ENCODE measurements at places on chromosomes 2 and 18.
A peak's percentile ranks its signal among the peaks of the same experiment; 100 is the strongest.

- DNase-seq, result peak; percentile 56
These were observed 282.5 kb downstream of the CLIP4 start for GRCh38 chr2:29397713-29398112.

GRCh38 chr2:164922134-164922533 is 33.2 kb downstream of the SLC38A11 start:
- no peak for DNase-seq

- DNase-seq, result no peak
These were observed 70.3 kb downstream of the TMEM17 start for GRCh38 chr2:62435720-62436119.

- no peak for DNase-seq
These were observed 37.5 kb upstream of the ZNF385B start for GRCh38 chr2:179898873-179899272.

DNA sequence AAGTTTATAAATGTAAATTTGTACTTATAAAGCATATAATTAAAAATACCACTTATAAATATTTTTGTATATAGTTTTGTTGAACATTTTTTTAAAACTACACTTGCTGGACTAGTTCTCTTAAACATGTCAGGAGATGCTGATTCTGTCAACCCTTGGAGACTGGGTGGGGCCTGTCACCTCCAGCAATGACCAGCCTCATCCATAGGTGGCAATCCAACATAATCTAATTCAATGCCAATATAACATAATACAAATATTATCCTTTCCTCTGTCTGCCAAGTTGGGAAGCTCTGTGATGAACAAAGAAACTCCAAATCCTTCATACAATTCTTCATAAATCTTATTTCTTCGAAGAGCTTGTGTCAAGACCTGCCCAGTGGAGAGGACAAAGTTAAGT is 140.4 kb downstream of the RBMS1 start:
- no peak for DNase-seq

GRCh38 chr2:85753035-85753524 is 711 bp upstream of the ATOH8 start:
- no peak for DNase-seq

DNA sequence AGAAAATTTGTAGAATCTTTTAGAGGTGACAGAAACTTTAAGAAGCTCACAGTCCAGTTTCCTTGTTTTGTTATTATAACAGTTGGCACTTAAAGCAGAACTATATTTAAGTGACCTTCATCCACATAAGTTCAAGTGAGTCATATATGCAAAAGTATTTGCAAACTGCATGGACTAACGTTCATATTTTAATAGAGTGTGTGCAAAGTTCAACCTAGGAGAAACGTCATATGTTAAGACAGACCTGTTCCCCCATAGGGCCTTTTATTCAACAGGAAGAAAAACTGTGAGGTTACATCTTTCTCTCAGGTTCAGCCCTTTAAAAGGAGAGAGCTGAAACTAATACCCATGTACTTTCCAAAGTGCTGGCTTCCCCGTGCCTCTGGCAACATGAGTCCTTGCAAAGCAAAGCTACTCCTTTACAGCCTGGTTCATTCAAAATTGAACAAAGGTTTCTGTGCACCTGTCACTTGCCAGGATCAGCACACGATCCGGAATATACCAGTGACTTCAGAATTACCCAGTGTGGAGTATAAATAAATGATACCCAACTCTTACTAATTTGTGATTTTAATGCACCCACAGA is 280.0 kb upstream of the RAB12 start:
- no peak for DNase-seq

DNA sequence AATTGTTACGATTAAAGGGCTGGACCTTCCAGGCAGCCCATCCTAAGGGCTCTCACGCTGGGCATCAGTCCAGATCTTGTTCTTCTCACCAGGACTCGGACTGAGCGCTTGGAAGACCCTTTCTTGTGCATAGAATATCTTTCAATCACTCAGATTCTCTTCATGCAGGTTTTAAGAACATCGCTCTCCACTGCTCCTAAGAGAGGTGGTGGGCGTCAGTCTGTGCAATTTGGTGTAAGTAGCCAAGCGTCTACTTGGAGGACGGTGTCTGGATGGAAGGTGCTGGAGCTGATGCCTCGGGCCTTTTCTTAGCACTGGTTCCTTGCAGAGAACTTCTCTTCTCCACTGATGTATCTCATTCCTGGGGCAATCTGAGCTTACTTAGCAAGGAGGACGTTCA is 68.7 kb downstream of the ASB1 start:
- DNase-seq, result no peak

DNA sequence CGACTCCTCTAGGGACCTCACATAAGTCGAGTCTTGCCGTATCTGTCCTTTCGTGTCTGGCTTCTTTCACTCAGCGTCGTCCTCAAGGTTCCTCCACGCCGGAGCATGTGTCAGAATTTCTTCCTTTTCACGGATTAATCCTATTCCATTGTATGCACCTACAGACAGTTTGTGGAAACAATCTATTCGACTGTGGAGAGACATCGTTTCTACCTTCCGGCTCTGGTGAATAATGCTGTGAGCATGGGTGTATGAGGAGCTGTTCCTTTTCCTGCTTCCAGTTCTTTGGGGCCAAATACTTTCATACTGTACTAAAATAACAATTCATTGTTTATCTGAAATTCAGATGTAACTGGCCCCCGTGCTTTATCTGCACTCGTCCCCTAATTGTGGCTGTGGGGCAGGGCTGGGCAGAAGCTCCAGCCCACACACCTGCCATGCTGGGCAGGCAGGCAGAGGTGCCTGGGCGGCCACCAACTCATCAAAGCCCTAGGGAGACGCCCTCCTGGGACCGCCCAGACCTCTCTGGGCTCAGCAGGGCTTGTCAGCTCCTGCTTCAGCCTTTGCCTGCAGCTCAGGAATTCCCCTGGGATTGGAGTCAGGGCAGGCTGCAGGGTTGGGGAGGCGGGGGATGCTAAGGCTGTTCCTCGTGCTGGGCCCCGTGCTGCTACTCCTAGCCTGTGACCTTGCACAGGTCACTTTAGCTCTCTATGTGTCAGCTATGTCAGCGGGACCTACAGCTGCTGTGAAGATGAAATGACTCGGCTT is 14.5 kb downstream of the GPC1 start:
- peak; percentile 70 for DNase-seq

DNA sequence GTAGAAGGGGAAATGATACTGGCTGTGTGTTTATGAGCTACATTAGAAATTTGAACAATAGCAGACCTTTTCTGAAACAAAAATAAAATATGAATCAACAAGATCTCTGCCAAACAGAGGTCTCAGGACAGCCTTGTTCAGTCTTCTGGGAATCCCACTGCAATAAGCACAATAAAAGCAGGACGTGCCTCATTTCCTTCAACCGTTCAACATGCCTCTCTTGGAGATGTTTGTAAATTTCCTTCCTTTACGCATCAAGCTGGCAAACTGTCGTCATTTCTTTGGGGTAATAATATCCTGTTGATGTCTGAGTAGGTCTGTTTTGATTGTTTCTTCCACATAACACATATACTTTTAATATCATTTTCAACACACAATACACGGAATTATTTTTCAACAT is 77.2 kb downstream of the TCF4 start:
- DNase-seq, result peak; percentile 42

GRCh38 chr2:45852450-45853150 is 201.1 kb downstream of the PRKCE start:
- DNase-seq, result no peak

DNA sequence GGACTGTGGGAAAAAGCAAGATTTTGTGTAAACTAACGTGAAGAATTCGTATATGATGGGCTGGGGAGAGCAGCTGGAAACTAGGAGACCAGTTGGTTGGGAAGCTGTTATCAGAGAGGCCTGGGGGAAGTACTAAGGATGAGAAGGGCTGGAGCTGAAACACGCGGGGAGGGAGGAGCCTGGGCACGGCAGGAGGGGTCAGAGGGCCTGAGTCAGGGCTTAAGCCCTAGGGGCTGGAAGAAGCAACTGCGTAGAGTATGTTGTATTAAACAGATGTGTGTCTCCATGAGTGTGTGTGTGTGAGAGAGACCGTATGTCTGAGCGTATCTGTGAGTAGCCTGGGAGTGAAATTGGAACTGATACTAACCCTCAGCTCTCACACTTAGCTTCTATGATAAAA is 8.4 kb downstream of the POMC start:
- peak; percentile 49 for DNase-seq

GRCh38 chr2:62706721-62707521 is 1.4 kb downstream of the EHBP1 start:
- peak; percentile 58 for DNase-seq

- no peak for DNase-seq
These were observed 53.5 kb upstream of the TCF4 start for GRCh38 chr18:55641486-55641885.

DNA sequence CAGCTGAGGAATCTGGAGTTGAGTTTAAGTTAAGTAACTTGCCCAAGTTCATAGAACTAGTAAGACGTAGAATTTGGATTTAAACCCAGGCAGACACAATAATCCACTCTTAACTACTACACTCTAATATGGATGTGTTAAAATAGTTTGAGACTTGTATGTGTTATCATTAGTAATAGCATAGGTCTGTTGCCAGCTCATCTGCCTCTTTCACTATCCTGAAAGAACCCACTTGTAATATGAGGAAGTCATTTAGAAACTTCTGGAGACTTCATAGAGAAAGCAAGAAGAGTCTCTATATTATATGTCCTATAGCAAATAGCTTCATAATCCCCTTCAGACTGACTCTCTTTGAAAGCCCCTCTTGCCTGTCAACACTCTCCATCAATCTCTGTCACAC is 43.0 kb upstream of the ACADL start:
- DNase-seq, result no peak

GRCh38 chr2:195202163-195202845 is 454.7 kb upstream of the SLC39A10 start:
- no peak for DNase-seq

DNA sequence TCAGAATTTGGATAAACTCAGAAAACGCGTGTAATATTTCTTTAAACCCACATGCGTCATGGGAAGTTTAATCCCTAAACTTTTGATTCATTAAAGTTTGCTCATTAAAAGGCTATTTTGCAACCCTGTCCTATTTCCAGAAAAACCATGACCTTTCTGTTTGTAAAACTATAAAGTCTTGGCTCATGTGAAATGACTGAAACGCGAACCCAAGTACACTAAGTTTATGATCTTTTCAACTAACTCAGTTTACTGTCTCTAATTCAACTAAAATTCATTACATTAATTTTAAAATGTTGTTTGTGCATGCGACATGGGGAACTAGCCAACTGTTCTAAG is 3.9 kb upstream of the RPL31 start:
- DNase-seq, result no peak

DNA sequence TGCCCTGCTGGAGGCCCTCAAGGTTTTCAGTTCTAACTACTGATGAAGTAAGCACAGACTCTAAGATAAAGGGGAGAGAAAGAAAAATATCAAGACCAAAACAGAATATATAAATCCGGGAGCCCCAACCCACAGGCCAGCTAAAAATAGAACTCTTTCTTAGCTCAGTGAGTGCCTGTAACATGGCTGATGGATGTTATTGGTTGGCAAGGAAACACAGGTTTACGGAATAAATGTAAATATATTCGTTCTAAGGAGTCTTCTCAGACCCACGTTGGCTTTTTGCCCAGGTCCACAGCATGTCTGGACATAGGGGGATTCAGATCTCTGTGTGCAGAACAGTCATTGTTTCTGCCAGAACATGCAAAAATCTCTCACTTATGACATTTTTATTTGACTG is 139.0 kb upstream of the SERPINE2 start:
- peak; percentile 61 for DNase-seq

- no peak for DNase-seq
These were observed 480.0 kb downstream of the RIT2 start for GRCh38 chr18:42635378-42636048.

- no peak for DNase-seq
These were observed 31.4 kb downstream of the ARL5A start for GRCh38 chr2:151796774-151797173.

DNA sequence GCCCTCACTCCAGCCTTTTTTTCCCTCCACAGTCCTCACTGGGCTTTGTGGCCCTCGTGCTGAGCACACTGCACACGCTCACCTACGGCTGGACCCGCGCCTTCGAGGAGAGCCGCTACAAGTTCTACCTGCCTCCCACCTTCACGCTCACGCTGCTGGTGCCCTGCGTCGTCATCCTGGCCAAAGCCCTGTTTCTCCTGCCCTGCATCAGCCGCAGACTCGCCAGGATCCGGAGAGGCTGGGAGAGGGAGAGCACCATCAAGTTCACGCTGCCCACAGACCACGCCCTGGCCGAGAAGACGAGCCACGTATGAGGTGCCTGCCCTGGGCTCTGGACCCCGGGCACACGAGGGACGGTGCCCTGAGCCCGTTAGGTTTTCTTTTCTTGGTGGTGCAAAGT is 39.4 kb downstream of the STEAP3 start:
- DNase-seq, result no peak

GRCh38 chr2:112626604-112627059 is 19.1 kb upstream of the SLC20A1 start:
- DNase-seq, result peak; percentile 63

GRCh38 chr18:50879302-50880118 is 592 bp downstream of the ME2 start:
- DNase-seq, result peak; percentile 85

Data from eye (tissue), 1 donor.